NAMALWA (cell line): ENCODE measurements at places on chromosomes 3 and 15.

GRCh38 chr3:150449169-150449721 is 41.1 kb downstream of the TSC22D2 start:
- DNase-seq = no peak

DNA sequence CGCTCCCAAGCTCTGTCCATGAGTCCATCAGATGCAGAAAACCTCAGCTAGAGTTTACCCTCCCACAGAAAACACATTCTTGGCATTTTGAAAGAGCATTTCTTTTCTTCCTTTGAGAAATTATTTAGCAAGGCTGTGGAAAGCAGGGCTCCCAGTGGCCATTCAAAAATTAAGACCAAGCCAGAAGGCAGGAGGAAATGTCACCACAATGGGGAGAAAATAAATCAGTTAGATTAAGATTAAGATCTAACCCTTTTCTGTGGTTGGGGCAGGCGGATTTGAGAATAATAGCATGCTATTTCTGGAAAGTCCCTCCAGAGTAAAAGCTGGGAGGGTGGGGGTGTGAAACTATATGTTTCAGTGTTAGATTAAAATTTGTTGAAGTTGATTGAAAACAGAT is 20.2 kb downstream of the LRIG1 start:
- DNase-seq = no peak

DNA sequence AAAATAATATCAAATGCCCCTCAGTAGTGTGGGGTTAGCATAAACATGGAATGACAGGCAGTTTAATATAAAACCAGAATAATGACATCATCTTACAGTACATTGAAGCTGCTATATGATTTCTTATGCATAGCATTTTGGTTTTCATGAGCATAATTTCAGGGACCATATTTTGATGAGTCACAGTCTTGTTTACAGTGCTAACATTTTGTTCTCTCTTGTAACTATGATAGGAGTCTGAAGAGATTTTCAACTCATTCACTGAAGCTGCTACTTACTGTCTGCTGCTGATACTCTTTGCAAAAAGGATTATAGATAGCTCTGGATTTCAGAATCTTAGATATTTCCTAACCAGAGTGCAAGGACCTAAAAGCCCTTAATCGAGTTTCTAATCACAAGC is 92.6 kb upstream of the CCDC54 start:
- no peak for DNase-seq

DNA sequence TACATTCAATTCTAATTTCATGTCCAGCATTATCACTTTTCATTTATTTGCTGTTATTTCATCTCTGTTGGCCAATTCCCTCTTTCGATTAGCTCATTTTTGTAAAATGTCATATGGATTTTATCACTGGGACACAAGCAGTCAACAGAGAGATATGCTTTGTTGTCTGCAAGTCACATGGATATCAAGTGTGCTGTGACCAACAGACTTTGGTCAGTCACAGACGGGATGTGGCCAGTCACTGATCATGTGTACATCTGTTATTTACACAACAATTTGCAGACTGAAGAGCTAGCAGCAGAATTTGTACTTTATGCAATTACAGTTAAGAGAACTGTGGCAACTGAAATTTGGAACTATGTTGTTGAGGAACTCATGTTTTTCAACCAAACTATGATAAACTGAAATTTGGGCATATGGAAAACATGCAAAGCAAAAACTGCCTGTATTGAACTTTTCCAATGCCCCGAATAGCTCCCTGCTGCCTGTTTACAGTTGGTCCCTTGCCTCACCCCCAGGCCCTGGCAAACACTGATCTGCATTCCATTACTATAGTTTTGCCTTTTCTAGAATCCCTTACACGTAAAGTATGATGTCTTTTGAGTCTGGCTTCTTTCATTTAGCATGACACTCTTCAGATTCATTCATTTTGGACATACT is 104.4 kb downstream of the RPL22L1 start:
- no peak for DNase-seq
